Activated CD8-positive, alpha-beta T cell treated with anti-CD3 and anti-CD28 coated beads, Interleukin-2, amount 10 ng/mL, durations not matched to agents 7 days and 5 days (primary cell): ENCODE measurements at places on chromosomes 1 and 21. TPM values are rescaled to one million over a fixed set of nuclear protein-coding genes. Genes with fewer than 3 reads are reported as not detected.

LCK gene
- total RNA-seq, result 464 TPM

NR1I3 gene
- total RNA-seq, result not detected

GRCh38 chr1:161214369-161214768, 726 bp upstream of the FCER1G start:
- DNase-seq, result no peak
- peak overlapping the region; percentile 8 for H3K27ac ChIP-seq
- H3K4me1 ChIP-seq, result peaks cover 57% of the 10 kb centered on the region

DNA sequence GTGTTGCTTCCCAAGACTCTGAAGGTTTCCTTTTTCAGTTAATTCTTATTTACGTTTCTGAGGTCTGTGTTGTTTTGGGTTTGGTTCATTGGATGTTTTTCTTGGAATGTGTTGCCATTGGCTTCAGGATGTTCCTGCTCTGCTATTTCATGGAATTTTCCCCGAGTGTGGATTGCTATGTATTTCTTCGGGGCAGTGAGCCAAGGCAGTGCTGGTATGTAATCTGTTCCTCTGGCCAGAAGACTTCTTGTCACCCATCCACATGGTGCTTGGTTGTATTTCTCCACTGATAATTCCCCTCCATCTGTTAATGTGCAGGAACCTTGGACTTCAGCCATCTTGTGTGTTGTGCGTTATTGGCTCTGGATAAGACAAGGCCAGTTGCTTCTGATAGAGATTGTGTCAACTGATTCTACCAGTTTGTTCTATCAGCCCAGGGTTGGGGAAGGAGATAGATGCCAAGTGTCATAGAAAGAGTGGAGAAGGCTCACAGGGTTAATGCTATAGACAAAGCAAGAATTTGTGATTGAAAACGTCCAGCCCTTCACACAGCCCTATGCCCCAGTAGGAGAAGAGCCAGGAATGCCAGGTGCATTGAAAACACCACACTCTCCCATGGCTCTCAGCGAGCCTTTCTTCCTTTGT, 505.2 kb downstream of the PLPP3 start:
- H3K4me1 ChIP-seq, result no peaks in the 10 kb centered on the region
- no peaks in the 10 kb centered on the region for H3K36me3 ChIP-seq
- no peak overlapping the region for H3K4me3 ChIP-seq
- no peaks in the 10 kb centered on the region for H3K27me3 ChIP-seq

GRCh38 chr1:156766298-156767100, 836 bp upstream of the PRCC start:
- H3K27ac ChIP-seq, result no peak overlapping the region
- no peak for DNase-seq
